ENCODE measurements at places on chromosomes 5 and 9.

DNA sequence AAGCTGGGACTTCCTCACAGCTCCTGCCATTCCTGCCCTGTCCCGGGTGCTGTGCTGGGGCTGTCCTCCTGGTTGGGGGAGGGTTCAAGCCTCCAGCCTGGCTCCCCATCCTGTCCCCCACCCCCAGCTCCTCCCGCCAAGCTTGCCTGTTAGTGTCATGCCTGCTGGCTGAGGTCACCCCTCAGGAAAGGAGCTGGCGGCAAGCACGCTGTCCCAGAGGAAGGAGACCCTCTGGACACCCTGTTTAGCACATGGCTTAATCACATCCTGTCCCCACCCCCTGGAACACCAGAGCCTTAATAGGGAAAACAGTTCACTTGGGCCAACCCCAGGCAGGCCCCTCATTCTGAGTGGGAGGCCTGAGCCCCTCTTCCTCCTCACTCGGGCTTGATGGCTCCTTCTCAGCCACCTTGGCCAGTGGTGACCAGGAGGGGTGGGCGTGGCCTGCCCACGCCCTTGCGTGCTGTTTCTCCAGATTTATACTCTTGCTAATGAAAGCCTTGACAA is 9.2 kb upstream of the PHYHD1 start:
- DNase-seq = peak; percentile 20

GRCh38 chr5:128770907-128771306 is 194.4 kb upstream of the SLC27A6 start:
- DNase-seq = peak; percentile 59

DNA sequence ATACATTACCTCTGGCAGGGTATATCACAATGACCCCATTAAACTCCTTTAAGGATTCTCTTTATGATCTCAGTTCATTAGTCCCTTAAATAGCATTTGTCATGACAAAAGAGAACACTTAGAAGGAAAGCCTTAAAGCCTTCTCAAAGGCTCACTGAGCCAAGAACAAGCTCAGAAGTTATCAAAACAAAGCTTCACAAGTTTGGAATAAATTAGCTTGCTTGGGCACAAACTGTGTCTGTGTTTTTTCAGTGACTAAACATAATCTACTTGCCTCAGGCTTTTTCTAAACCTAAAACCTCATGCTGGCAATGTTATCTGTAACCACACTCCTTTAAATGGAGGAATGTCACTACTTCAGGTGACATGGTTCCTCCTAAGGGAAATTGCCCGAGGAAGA is 1114.9 kb upstream of the C9orf72 start:
- DNase-seq = no peak

DNA sequence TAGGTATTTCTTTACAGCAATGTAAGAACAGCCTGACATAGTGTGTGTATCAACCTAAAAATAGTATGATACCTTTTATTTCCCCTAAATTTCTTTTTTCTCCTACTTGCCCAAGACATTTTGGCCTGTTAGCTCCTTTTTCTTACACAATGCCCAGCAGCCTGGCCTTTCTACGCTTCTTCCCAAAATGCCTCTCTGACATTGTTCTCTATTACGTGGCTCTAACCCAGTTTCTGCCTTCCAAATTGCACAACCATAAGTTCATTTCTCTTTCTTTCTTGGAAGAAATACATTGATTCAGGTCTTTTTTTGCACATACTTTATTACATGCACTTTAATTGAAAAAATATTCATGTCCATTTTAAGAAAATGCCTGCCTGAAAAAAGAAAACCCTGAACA is 408.2 kb downstream of the PRR16 start:
- DNase-seq = no peak

DNA sequence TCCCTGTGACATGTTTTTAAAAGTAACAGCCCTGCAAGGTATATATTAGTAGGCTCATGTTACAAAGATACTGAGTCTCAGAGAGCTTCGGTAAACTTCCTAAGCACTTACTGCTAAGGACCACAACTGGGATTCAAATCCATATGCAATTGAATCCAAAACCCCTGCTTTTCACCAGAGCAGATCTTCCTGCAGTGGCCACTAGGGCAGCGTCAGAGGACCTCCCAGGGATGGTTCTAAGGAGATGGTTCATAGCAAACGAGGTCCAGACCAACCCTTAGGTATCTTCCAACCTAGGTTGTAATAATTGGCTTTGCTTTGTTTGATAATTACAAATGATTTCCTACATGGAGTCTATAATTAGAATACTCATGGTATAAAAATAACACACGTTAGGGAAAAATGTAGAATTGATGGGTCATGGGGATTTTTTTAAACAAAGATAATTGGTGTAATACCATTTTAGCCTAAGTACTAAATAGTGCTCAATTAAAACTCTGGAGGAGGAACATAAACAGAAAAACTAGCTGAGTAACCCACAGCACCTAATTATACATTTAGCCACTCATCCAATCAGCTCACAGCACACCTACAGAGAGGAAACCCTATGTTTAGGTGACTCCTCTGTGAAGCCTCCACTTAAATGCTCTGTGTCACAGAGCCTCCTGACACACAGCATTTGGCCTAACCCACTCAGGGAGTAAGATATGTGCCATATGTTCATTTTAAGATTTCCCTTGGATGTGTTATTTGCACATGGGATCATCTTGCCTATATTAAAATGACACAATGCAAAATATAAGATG is 10.0 kb upstream of the CAST start:
- no peak for DNase-seq

GRCh38 chr9:14340219-14340873 is 26.4 kb upstream of the NFIB start:
- no peak for DNase-seq

GRCh38 chr5:27403243-27403882 is 365.0 kb upstream of the CDH9 start:
- no peak for DNase-seq

- no peak for DNase-seq
These were observed 4.4 kb upstream of the MEF2C start for GRCh38 chr5:88887342-88887741.

DNA sequence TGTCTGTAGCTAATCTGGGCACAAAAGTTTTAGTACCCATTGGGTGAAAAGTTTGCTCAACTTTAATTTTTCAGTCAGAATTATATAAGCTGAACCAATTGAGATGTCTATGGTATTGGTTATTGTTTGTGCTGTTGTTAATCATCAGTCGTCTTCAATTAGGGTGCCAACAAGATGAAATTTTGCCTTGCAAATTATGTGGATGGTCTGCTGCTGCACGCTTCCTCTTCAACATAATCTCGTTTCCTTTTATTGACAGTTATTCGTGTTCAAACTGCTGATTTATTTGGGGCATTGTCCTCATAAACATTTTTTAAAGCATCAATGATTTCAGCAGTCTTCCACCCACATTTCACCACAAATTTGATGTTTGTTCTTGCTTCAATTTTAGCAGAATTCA is 194.0 kb downstream of the HTR1A start:
- DNase-seq = no peak

DNA sequence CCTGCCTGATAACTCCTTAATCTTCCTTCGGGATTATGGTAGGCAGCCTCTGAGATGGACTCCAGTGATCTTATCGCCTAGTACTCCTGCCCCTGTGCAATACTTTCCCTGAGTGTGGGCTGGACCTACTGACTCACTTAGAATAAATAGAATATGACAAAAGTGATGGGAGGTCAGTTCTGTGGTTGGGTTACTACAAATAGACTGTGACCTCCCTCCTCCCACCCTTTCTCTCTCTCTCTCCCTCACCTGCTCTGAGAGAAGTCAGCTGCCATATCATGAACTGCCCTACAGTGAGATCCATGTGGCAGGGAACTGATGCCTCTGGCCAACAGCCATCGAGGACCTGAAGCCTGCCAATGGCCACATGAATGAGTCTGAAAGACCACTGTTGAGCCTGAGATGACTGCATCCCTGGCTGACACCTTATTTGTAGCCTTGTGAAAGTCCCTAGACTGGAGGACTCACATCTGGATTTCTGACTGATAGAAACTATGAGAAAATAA is 31.7 kb downstream of the NRG2 start:
- DNase-seq = no peak

DNA sequence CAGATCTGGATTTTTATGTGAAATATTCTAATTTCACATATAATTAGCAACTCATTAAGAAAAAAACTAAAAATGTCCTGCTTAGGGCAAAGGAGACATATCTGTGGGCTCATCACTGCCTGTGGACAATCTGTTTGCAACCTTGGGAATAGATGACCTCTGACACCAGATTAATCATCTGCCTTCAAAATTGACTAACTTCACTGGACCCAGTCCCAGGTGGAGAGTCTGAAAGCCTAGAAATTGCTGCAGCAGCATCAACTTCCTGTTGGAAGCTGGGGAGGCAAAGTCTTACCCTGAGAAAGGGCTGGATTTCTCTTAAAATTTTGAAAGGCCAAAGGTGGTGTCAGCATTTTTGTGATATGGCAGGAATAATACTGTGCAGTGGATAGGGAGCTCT is 76.3 kb upstream of the TNC start:
- no peak for DNase-seq

GRCh38 chr5:119368238-119368630 is 12.4 kb downstream of the TNFAIP8 start:
- no peak for DNase-seq

Data from Kasumi-1 (cell line).